ENCODE measurements at places on chromosomes 13 and 19. TPM values are rescaled to one million over a fixed set of nuclear protein-coding genes. Genes with fewer than 3 reads are reported as not detected.

- DNase-seq = no peak
Observed at GRCh38 chr19:18967358-18968146, 26.5 kb upstream of the HOMER3 start.

GRCh38 chr19:38182536-38183210, 41.3 kb downstream of the DPF1 start:
- DNase-seq = no peak

The CASP14 gene
- total RNA-seq = not detected

- DNase-seq = peak; percentile 82
Observed at GRCh38 chr19:17778251-17778967, 16.5 kb upstream of the B3GNT3 start.

The FAM216B gene
- 7.9 TPM for total RNA-seq

The ZNF560 gene
- 0.13 TPM for total RNA-seq

The ZNF497 gene
- 0.76 TPM for total RNA-seq

GRCh38 chr13:38819053-38819452, 132.2 kb downstream of the FREM2 start:
- peak; percentile 66 for DNase-seq

The SCAF1 gene
- 61.5 TPM for total RNA-seq

GRCh38 chr13:87107651-87108050, 563.5 kb upstream of the SLITRK5 start:
- DNase-seq = no peak

- peak; percentile 88 for DNase-seq
Observed at GRCh38 chr19:12994701-12995595, at the start of gene NFIX. NFIX (plus strand) TSS chr19:12995475; CDS start chr19:12995838, 363 bp downstream.

DNA sequence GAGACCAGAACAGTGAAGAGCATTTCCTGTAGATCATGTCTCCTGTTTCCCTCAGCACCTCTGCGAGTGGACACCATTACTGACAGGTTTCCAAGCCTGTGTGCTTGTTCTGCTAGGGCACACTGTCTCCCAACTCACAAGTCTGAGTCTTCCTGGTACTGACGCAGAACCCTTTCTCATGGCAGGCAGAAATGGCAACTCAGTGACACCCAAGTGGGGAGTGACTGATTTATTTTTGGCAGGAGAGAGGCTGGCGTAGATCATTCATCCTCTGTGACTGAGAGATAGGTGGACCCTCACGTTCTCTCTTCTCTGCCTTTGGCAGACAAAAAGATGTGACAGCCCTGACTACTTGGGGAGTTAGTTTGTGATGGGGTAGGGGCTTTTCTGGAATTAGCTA, 183.4 kb downstream of the RFC3 start:
- no peak for DNase-seq

GRCh38 chr13:53953183-53953582, 924.6 kb downstream of the OLFM4 start:
- DNase-seq = no peak

DNA sequence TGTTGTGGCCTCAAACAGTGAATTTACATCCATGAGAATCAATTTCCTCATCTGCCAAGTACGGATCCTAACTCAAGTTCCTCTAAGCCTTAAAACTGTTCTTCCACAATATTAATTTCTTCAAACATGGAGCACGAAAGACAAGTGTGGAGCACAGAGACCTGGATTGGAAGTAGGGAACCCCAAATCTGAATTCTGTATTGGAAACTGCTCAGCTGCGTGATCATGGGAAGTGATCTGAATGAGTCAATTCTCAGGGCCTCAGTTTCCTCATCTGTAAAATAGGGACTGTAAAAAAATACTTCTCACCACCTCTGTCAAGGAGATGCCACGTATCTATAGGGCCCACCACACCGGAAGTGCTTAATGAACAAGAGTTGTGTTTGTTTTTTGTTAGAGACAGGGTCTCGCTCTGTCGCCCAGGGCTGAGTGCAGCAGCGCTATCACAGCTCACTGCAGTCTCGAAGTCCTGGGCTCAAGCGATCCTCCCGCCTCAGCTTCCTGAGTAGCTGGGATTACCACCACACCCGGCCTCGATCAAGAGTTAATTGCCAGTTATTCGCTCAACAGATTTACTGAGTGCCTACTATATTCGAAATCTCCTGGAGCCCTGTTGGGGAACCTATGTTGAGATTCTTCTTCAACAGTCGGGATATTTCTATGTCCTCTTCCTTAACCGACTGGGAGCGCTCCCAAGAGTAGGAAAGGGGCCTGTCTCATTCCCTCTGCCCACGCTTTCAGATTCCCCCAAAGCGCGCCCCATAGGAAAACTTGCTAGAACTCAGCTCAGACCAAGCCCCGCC, 1.6 kb downstream of the SERTAD3 start:
- DNase-seq = no peak

The BCL3 gene
- 48.2 TPM for total RNA-seq

DNA sequence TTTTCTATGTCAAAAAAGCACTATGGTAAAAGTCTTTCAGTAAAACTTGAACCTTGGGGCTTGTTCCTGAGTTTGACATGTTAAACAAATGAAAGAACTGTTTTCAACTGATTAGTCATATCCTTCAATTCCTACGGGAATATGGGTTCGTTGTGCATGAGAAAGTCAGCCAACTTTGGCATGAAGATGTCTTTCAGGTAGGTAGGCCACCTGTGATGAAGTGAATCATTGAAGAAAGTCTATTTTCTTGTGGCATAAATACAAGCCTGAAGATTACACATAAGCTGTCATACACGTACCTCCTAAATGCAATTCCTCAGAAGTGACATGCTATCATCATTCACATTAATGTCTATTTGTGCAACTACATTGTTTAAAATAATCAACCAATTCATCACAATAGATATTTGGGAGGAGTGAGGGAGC, 513.0 kb downstream of the IRS2 start:
- DNase-seq = no peak

DNA sequence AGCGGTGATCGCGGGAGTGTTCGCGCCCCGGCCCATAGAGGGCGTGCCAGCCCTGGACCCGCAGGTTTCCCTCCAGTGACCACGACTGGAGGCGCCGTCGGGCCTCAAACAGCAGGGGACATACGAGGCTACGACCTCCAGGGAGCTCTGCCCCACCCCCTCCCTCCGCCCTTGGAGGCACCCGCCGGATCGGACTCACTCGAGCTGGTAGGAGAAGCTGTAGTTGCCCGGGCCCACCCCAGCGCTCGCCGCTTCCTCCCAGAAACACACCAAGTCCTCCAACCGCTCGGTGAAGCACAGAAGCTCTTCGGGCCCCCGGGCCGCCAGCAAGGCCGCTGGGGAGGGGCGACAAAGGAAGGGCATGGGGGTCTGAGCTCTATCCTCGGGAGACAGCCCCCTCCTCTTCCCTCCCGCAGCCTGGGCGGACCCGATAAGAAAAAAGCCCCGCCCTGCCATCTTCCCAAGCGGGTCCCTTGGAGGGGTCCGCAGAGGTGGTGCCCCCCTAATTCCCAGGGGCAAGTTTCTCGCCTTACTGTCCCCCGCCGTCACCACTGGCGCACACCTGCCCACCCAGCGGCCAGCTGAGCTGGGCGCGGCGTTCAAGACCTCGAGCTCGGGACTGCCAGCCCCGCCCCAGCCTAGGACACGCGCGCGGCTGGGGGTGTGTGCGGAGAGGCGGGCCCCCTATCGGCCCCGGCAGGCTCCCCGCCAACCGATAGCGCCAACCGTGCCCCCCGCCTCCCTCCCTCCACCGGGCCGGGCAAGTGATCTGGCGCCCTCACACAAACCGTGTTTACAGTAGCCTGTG, 1.0 kb downstream of the EPOR start:
- no peak for DNase-seq

DNA sequence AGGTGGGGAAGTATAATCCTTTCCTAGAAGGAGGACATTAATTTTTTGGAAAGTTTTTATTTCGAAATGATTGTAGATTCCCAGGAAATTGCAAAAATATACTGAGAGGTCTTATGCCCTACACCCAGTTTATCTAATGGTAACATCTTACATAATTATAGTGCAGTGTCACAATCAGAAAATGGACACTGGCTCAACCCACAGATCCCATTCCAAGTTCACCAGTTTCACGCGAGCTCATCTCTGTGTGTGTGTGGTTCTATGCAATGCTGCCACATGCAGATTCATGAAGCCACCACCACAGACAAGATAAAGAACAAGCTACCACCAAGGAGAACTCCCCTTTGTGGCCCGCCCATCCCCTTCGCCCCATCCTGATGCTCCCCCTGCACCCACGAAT, 24.4 kb downstream of the IL17D start:
- no peak for DNase-seq

Measured in left lung (tissue), 14 donors.